ENCODE measurements at places on chromosomes 7 and 10.

- DNase-seq, result no peak
These were observed 267.5 kb downstream of the CELF2 start for GRCh38 chr10:11285171-11285570.

- no peak for DNase-seq
These were observed 18.8 kb downstream of the CELF2 start for GRCh38 chr10:11036424-11037011.

DNA sequence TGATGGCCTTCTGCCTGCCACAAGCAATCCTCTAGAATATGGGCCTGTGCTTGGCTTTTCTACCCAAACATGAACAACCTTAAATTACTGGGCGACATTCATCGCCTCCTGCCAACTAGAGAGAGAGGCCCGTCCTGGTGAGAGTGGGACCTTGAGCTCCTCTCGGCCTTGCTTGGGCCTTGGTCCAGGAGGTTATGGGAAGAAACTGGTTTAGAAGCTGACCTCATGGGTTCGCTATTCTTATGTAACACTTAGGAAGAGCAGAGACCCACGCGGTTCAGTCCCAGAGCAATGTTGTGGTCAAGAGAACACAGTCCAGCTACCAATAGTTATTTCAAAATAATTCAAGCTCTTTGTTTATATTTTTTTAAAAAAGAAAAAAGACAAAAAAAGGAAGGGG, 176.3 kb upstream of the ZNF32 start:
- no peak for DNase-seq

DNA sequence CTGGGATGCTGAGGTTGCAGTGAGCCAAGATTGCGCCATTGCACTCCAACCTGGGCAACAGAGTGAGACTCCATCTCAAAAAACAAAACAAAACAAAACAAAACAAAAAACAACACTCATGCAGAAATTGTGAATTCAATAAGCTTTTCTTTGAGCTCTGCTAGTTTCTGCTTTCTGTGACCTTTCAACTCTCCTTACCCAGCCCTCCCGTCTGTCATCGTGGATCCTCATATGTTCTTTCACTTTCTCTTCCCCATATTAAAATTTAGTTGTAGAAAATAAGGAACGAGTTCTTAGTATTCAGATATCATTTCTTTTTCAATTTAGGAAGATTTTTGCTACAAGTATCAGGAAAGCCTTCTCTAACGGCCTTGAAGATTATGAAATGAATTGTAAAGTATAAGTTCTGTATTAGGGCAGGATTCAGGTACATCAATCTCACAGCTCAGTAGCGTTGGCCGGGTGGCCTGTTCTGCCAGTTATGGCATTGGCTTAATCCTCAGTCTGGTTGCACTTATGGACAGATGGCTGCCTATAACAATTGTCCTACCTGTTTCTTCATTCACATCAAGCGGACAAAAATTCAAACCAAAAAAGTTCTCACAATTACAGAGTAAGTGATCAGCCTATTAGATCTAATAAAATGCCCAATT, 1167.0 kb downstream of the SORCS3 start:
- DNase-seq, result no peak

GRCh38 chr10:28418069-28418468, 114.8 kb upstream of the WAC start:
- DNase-seq, result no peak

GRCh38 chr10:91883549-91884444, 25.5 kb downstream of the FGFBP3 start:
- DNase-seq, result no peak

DNA sequence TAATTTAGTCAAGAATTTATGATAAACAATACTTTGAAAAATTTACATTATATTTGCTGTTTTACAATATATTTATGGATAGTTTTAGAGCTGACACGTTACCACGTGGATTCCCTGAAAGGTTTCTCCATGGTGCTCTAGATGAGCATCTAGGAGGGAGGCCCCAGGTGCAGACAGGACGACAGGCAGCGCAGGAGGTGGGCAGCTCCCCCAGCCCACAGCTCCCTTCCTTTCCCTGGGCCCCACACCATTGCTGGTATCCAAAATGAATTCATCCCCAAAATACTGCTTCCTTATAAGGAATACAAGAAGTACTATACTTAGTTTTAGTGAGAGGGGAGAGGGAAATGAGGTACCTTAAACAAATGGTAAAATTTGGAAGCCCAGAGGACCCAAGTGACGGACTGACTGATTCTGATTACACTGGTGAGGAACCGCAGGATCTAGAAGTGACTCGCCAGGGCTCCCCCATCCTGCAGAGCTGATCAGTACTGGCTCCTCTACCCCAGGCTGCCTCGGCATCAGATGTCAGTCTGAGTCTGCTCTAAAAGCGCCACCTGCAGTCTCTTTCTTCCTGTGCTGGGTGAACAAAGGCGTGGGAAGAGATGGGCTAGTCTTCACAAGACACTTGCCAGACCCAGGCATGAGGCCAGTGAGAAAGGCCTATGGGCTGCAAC, 89.2 kb downstream of the DLG5 start:
- DNase-seq, result peak; percentile 75

- no peak for DNase-seq
These were observed 30.3 kb downstream of the CHAT start for GRCh38 chr10:49644035-49644646.

GRCh38 chr7:111752022-111752582, 189.8 kb upstream of the IMMP2L start:
- DNase-seq, result peak; percentile 81

DNA sequence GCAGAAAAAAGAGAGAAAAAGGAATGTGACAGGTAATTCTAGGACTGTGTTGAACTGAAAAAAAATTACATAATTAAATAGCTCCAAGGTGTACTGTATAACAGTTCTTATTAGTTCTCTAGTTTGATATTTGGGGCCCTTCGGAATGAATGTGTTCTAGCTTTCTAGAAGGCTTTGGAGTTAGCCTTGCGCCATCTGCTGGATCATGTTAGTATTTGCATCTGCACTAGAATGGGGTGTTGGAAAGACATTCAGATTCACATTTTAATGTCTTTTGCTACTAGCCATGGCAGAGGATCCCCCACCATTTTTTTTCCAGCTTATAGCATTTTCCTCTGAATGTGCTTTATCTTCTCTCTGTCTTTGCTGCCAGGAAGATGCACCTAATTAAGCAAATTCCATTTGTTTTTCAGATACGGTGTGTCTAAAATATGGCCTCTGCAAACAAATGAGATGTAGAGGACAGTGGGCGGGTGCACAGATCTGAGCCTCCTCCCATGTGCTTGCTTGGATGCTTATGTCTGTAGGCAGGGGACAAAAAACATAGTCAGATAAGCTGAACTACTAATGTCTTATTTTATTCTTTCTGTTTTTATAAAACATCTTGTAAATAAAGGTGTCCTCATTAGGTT, 238.5 kb downstream of the PHF14 start:
- peak; percentile 44 for DNase-seq

DNA sequence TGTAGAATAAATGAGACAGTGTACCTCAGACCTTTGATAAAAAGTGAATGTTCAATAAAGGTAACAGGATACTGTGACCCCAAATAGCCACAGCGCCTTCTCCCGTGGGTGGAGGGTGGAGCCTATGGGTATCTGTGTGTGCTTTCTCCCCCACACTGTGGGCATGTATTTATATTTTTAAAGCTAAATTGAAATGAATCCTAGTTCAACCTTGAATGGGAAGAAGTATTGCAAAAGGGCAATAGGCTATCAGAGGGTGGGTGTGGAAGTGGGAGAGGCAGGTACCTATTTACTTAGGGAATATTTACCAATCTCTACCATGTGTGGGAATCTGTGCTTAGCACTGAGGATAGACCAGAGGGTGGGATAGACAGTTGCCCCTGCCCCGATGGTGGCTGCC, 68.9 kb downstream of the PFKFB3 start:
- peak; percentile 54 for DNase-seq

- DNase-seq, result no peak
These were observed 57.9 kb downstream of the AFAP1L2 start for GRCh38 chr10:114346176-114347031.

All from stimulated activated CD8-positive, alpha-beta memory T cell treated with anti-CD3 and anti-CD28 coated beads, Interleukin-4, amount 100 ng/mL, for 48 hours (primary cell).